ENCODE measurements at places on chromosomes 12 and 14.

GRCh38 chr12:78881685-78882084 is 17.1 kb downstream of the SYT1 start:
- DNase-seq = no peak

- DNase-seq = no peak
Measured at GRCh38 chr14:64788706-64789105, 84.5 kb downstream of the PLEKHG3 start.

- peak; percentile 79 for DNase-seq
Measured at GRCh38 chr12:11650286-11651281, 1.1 kb downstream of the ETV6 start.

GRCh38 chr14:104792101-104792884 is 3.3 kb downstream of the AKT1 start:
- DNase-seq = no peak

- no peak for DNase-seq
Measured at GRCh38 chr12:117042171-117042842, 56.9 kb downstream of the TESC start.

- no peak for DNase-seq
Measured at GRCh38 chr12:122982477-122982815, 2.0 kb downstream of the ARL6IP4 start.

- peak; percentile 53 for DNase-seq
Measured at GRCh38 chr12:100468126-100468525, 5.5 kb upstream of the NR1H4 start.

GRCh38 chr12:76529226-76529918 is 30.2 kb downstream of the OSBPL8 start:
- no peak for DNase-seq

DNA sequence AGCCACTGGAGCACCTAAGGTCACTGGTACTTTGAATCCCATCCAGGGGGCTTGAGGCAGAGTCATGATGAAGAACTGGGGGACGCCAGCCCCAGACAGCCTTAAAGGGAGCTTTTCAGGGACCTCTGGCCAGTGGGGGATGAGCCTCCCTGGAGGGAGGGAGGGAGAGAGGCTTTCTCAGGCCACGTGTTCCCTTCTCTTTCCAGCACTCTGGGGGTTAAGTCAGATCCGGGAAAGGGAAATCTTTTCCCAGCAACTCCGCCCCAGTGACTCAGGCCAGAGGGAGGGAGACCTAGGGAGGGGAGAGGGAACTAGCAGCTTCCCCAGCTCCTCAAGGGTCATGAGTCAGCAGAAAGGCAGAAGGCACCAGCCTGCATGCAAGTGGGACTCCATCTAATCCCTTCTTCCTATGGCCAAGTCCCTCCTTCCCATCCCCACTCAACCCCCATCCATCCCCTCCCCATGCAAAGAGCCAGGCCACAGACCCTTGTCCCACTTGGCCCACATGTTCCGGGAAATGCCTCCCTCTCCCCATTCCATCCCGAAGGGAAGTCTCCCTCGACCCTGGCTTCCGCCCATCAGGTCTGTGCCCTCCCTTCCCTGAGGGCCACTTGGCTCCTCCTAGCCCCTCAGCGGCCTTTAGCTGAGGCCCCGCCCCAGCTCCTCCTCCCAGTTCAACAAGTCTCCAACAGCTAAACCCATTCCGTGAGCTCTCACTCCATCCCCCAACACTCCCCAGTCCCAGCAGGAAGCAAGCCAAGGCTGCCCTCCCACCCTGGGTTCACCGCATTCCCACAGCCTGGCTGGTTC is 5.6 kb downstream of the TNFRSF1A start:
- peak; percentile 96 for DNase-seq

GRCh38 chr12:2751230-2751629 is 43.5 kb upstream of the FKBP4 start:
- no peak for DNase-seq

DNA sequence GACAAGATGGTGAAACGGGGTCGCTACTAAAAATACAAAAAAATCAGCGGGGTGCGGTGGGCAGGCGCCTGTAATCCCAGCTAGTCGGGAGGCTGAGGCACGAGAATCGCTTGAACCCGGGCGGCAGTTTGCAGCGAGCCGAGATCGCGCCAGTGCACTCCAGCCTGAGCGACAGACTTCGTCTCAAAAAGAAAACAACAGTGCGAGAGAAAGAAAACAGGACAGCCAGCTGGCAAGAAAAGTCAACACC is 633 bp upstream of the RNU4-2 start:
- DNase-seq = no peak

DNA sequence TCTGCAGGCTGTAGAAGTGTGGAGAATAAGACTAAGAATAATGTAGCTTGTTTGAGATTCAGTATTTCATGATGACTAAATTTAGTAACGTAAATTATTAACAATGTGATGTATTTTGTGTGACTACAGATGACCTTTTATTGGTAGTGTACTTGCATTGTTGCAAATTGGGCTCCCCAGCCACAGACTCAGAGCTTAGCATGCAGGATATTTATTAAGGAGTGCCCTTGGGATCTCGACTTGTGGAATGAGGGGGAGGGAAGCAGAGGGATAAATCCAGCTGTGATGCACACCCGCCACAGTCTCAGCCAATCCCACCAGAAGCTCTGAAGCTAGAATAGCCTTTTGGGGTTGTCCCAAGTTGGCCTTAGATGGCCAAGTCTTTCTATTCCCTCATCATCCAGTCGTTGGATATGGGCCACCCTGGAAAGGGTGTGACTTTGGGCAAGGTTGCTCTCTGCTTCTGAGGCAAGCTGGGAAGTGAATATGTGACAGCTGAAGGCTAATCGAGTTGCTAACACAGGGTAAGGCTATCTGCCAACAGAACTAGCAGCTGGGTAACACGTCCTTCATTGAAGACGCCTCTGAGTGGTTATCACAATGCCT is 42.1 kb upstream of the USP44 start:
- DNase-seq = no peak

GRCh38 chr14:87148655-87149054 is 844.3 kb downstream of the GALC start:
- DNase-seq = no peak

- peak; percentile 89 for DNase-seq
Measured at GRCh38 chr12:129049917-129050316, 196.6 kb downstream of the GLT1D1 start.

- DNase-seq = no peak
Measured at GRCh38 chr12:2277492-2278155, 224.8 kb downstream of the CACNA1C start.

- DNase-seq = no peak
Measured at GRCh38 chr14:75486318-75486717, 36.0 kb upstream of the BATF start.

DNA sequence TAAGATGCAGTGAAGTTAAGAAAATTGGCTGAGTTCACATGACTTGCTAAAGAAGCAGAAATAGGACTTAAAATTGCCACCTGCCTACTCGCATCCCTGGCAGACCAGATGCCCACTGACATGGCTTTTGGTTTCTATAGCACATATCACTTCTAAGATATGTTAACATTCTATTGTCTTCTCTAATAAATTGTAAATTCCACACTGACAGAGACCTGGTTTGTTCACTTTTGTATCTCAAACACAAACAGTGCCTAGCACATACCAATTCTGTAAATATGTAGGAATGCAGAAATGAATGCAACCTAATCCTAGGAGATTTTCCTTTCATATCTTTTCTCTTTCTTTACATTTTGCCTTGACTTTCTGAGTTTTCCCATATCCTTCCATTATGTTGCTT is 1047.6 kb downstream of the AACS start:
- no peak for DNase-seq

GRCh38 chr14:83473416-83474235 is 1940.0 kb upstream of the SEL1L start:
- DNase-seq = no peak

DNA sequence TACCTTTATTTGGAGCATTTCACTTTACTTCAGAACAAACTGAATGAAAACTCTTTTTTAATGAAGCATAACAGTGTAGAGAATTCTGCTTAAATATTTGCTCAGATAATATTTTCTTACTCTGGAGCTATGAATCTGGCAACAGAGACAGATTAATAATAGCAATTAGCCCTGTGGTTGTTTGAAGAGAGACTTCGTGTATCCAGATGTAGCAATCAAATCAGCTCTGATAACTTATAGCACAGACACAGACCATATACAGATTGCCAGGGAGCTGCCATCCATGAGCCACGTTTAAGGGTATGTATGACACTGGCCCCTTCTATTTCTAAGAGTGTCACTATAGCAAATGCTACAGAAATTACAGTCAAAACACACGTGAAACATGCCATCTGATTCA is 146.6 kb downstream of the EXOC5 start:
- DNase-seq = no peak

GRCh38 chr12:23399402-23399933 is 550.0 kb downstream of the SOX5 start:
- DNase-seq = no peak

DNA sequence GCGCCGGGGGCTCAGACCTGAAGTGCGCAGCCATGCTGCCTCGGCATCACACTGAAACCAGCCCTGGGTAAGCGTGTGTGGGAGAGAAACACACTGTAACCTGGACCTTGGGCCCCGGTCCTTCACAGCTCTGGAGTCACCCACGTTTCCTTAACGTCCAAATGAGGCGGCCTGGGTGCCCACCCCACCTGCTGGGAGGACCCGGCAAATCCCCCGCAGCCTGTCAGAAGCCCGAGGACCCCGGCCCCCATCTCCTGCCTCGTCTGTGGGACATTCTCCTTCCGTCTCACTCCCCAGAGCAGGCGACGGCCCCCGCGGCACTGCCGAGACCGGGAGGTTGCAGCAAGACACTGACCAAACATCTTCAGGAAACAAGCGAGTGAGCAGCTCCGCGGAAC is 66.5 kb upstream of the GALNT9 start:
- DNase-seq = no peak

DNA sequence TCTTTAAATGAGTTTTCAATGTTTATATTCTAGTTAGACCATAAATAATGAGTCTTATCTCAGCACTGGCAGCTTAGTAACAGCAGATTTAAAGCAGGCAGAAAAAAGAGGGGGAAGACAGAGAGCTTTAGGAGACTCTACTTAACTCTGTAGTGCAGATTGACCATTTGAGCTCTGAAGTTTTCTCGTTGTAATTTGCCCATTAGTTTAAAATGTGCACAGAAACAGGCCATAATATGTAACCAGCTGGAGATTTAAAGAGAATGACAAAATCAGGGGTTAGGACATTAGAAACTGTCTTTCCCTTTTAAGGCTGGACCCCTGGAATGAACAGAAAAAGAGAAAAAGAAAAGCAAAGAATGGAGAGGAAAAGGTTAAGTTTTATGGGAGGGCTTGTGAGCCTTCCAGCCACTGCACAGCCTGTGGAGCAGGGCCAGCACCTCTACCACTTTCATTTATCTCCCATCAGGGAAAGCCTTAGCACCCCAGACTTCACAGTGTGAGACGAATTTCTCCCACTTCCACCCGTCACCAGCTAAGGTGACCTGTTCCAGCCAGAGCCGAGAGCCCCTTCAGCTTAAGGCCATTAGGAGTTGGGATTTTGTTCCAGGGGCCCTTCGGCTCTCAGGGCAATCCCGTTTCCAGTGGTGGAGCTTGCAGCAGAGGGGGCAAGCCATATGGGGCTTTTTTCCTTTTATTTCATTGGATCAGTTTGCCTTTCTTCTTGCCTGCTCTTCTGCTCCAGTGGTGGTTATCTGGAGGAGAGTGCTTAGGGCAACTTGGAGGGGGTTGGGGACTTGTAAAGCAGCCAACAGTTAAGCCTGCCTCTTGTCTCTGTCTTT is 8.0 kb downstream of the IL22 start:
- DNase-seq = peak; percentile 47

DNA sequence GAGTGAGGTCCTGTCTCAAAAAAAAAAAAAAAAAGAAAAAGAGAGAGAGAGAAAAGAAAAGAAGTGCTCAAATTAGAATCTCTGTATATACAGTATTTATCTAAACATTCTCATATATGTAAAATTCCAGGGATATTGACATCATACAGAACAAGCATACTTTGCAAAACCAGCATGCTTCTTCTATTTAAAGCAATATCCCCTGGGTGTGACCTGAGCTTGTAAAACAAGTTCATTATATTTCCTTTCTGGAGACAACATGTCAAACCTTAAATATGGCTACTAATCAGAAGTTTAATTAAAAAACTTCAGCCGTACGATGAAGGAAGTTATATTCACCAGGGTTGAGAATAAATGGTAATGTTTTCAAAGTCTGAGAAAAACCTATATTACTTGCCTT is 175.8 kb upstream of the HMGA2 start:
- DNase-seq = no peak

DNA sequence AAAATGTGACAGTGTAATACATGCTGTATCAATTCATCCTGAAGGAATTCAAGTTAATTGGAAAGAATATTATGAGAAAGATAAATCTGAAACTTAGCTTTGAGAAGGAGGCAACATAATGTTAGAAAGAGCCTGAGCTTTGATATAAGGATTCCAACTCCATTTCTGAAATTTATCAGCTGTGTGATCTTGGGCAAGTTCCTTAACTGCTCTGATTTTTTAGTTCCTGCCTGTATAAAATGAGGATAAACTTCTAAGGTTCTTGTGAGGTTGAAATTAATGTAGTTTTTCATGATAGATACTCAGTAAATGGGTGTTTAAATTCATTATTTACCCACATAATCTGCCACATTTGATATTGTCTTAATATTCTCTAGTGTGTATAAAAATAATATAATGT is 14.6 kb upstream of the ATP2B1 start:
- no peak for DNase-seq

GRCh38 chr12:1590221-1590979 is 4.0 kb downstream of the FBXL14 start:
- peak; percentile 94 for DNase-seq

- no peak for DNase-seq
Measured at GRCh38 chr14:97376310-97376709, 579.1 kb downstream of the VRK1 start.

DNA sequence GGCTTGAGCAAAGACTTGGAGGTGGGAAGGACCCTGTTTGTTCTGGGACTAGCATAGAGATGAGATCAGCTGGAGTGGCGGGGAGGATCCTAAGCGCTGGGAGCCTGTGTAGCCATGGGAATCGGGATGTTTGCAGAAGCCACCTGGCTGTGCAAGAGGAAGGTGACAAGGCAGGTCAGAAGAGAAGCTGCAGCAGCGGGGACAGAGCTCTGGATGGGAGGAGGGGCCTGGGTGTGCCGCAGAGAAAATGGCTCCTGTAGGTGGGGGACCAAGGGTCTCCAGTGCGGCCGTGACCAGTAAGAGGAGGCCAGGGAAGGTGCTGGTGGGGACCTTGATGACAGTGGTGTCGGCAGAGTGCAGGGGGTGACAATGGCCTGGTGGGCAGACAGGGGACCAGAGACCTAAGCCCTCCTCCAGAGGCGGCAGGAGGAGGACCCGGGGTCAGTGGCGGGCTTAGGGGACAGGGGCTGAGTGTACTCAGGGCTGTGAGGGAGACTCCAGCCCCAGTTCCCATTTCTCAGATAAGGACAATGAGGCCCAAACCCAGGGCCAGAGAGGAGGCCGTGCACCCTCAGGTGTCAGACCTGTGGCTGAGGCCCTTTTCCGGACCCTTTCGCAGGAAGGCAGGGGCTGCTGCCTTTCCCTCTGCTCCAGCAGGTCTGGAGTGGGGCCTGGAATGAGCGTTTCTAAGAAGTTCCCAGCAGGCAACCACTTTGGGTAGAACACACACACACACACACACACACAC is 206.6 kb upstream of the RTL1 start:
- DNase-seq = no peak
